ENCODE measurements at places on chromosomes 13 and 19.

DNA sequence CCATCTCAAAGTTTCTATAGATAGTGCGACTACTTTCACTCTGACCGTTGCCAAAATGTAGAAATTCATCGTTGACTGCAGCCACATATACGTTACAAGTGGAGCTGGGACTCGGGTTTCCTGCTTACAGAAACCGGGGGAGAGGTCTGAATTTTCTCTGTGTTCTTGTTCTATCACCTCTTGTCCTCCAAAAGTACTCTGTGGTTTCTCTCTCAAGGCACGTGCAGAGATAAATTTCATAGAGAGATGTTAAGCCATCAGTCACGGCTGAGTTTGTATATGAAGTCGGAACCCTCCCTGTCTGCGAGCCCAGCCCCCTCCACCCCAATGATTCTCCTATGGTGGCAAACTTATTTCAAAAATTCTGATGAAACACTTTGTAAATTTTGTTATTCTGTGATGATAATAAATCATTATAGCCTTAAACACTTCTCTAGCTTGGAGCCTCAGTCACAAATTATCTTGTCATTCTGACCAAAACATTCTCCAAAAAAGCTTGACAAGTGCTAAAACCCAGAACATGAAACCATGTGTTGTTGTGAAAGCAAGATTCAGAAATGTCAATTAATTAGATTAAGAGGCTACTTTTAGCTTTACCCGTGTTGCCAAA, 87.5 kb downstream of the TSHZ3 start:
- ATAC-seq = no peak

DNA sequence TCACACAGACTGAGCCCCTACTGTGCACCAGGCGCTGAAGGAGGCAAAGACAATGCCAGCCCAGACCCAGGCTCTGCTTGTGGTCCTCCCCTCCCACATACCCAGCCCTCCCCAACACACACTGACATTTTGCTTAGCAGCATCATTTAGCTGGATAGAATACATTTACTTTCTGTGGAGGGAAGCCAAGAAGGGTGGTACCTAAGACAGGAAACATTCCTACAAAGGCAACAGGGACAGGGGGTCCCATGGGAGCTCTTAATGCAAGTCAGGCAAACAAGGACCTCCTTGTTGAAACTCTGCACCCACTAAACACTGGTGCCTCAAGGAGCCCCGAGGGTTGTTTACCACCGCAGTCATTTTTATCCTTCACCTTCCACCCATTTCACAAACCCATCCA, 77.0 kb upstream of the ZNF507 start:
- ATAC-seq = no peak

- ATAC-seq = no peak
Measured at GRCh38 chr13:109163037-109163379, 533.6 kb downstream of the MYO16 start.

- peak; percentile 82 for ATAC-seq
Measured at GRCh38 chr19:940591-941291, 14.9 kb downstream of the ARID3A start.

- ATAC-seq = no peak
Measured at GRCh38 chr13:43469791-43470190, 317.0 kb downstream of the ENOX1 start.

DNA sequence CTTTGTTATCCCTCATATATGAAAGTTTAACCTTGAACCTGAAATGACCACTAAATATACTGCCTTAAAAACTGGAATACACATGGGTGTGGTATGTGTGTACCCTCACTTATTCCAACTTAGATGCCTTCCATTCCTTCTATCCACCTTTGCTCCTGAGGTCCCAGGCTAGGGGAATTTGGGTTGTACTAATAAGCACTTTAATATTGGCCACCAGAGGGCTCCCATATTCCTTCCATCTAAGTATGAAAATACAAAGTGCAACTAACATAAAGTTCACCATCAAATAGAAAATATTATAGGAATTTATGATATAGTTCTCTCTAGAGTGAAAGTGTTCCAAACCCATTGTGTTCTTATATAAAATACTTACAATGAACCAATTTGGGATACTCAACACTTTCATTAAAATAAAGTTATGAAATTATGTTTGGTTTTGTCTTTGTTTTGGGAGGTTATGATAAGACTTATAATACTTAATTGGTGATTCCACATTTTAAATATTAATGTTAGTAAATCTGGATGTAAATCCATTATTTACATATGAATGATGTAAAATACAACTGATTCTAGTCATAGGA, 62.3 kb downstream of the ITGBL1 start:
- no peak for ATAC-seq

DNA sequence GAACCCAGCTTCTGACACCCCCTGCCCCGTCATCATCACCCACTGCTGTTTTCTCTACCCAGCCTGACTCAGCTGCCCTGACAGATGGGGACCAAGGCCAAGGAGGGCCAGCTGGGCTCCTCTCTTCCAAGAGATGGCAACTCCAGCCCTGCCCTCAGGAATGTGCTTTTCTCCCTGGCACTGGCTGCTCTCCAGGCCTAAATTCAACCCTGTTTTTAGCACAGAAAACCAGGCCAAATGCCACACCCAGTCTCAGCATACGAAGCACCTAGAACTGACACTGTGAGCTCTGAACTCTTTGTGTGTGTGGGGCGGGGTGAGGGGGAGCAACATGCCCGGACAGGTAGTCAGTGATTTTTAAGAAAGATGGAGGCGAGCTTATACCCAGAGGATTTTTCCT, 23.4 kb upstream of the IGFL1 start:
- no peak for ATAC-seq

Measured in activated CD4-positive, CD25-positive, alpha-beta regulatory T cell treated with anti-CD3 and anti-CD28 coated beads, Interleukin-2, amount 50 U/mL, for 24 hours (primary cell).